ENCODE measurements at places on chromosomes 6 and 20. TPM values are rescaled to one million over a fixed set of nuclear protein-coding genes. Genes with fewer than 3 reads are reported as not detected.

Gene RBBP9
- 7.4 TPM for polyA plus RNA-seq

Gene IL20RA
- 0.75 TPM for polyA plus RNA-seq

DNA sequence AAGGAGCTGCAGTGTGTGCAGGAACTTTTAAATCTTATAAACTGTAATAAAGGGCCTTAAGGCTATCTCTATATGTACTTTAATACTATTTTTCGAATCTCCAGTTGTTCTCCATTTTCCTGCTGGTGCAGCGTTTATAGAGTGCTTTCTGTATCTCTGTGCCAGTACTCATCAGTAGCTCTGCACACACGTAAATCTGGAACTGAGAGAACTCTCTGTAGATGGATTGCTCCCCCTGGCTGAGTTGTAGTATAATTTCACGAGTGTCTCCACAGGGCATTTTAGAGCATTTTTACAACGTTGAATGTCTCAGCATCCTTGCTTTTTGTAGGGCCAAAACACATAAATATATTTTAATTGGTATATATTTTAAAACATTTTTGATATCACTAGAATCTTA is 256.5 kb downstream of the TRDN start:
- DNase-seq = peak; percentile 18

- no peak for DNase-seq
Measured at GRCh38 chr20:32152421-32153155, 43.1 kb downstream of the TM9SF4 start.

Gene ARFGEF3
- polyA plus RNA-seq = 0.01 TPM

Gene EBF4
- polyA plus RNA-seq = 0.22 TPM

Gene FAM209B
- 0.40 TPM for polyA plus RNA-seq

Gene PPIL6
- polyA plus RNA-seq = 0.16 TPM

Data from foreskin keratinocyte (primary cell).